ENCODE measurements at places on chromosomes 11 and 22.

DNA sequence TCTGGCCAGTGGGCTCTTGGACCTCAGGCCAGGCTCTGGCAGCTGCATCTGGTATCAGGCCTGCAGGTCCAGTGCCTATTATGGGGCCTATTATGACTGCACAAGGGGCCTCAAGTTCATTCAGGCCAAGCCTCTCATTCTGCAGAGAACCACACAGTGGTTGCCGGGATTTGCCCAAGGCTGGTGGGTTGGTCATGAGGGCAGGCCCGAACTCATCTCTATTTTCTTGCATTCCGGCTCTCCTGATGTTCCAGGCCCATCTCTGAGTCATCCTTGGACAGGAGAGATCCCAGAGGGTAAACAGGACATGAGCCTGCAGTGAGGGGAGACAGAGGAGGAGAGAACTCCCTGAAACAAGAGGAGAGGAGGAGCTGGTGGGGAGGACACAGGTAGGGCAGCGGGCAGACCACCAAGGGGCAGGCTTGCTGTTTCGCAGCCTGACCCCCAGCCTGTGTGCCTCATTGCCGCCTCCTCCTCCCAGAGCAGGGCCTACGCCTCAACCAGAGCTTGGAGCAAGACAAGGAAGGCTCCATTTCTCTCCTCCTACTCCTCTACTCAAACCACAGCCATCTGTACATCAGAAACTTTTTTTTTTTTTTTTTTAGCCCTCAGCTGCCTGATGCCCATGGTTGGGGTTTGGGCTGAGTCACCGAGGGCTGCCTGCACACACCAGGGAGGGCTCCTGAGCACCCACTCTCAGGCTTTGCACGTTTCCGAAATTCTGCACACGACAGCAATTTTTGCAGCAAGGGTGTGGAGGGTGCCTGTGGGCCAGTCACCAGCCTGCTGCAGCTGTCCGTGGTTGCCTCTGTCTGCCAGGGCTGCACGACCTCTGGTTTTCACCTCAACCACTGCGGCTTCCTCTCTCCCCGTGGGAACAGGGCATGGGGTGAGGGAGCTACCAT, 12.7 kb upstream of the TREH start:
- DNase-seq = peak; percentile 26

DNA sequence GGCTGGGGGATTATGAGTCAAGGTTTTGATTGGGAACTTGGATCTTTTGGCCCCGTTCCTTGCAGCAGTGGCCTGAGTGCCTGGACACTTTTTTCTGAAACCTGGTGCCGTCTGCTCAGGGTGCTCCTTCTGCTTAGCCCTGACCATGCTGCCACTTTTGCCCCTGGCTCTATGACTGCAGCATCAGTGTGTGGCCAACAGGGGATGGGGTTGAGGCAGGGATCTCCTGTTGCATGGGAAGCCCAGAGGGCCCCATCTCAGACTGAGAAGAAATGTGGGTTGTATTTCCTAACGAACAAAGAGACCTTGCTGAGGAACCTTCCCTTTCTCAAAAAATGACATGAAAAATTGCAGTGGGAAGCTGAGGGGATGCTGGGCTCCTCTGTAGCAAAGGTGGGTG, 18.7 kb downstream of the POU2F3 start:
- no peak for DNase-seq

DNA sequence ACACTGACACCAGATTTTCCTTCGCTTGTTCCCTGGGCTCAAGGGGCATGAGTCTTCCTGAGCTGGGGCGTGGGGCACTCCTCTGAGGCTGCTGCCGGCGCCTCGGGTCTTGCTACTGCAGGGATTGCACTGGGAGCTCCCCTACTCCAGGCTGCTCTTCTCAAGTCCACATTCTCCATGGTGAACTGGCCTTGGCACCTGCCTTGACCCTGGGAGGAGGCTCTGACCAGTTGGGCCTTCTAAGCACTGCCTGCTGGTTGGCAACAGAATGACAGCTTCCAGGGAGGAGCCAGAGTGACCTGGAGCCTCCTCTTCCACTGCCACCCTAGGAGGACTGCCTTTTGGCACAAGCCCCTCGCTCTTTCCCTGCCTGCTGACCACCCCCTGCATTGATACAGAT, 9.5 kb downstream of the FREY1 start:
- no peak for DNase-seq

GRCh38 chr11:69044111-69045013, 4.4 kb upstream of the TPCN2 start:
- peak; percentile 21 for DNase-seq

GRCh38 chr11:76217653-76218160, 11.4 kb upstream of the WNT11 start:
- DNase-seq = no peak

- DNase-seq = no peak
Measured at GRCh38 chr22:22086501-22087158, 104.0 kb upstream of the TOP3B start.

DNA sequence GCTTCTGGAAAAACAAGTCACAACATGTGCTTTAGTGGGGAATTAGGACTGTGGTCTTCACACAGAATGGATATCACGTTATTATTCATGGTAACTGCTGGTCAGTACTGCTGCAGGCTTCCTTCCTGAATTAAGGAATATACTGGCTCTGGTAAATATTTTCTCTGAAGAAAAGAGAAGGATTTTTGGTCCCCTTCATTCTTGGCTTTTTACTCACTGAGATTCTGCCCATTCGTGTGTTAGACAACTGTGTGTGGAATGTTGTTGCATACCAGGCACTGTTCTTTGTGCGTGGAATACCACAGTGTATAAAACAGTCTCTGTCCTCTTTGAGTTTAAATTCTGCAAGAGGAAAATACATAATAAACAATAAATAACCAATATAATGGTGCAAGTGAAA, 80.3 kb downstream of the ALX4 start:
- no peak for DNase-seq

GRCh38 chr11:108826136-108826535, 161.3 kb downstream of the DDX10 start:
- no peak for DNase-seq

- DNase-seq = no peak
Measured at GRCh38 chr11:1241706-1242105, 18.8 kb downstream of the MUC5B start.

GRCh38 chr11:103872748-103873147, 163.7 kb upstream of the DDI1 start:
- no peak for DNase-seq

GRCh38 chr11:69489031-69489745, 7.7 kb downstream of the LINC01488 start:
- no peak for DNase-seq

DNA sequence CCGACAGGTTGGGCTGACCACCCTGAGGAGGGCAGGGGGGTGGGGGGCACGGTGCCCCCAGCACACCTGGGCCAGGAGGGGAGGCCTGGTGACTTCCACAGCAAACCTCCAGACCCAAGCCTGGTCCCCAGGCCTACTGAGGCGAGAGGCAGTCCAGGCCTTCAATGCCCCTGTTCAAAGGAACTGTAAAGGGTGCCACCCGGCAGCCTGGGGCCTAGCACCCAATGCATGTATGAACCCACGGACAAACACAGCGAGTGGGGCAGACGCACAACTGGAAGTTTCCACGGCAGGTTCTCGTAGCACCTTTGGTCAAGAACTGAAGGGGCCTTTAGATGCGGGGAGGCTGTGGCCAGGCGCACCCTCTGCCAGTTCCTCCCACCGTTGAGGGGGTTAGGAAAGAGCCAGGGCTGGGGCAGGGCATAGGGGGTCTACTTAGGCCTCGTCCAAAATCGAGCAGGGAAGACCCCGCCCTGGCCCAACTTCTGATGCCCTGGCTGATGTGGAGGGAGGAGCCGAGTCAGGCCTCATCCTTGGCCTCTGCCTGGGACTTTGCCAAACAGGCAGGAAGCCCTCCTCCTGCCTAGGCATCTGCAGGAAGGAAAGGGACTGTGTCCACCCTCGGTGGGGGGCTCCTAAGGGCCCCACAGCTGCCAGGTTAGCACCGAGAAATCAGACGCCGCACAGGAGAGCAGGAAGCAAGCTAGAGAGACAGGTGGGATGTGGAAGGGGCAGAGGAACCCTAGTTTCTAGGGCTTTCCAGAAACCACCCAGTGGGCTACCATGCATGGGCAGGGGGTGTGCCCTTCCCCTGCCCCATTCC, 6.6 kb downstream of the CBX6 start:
- DNase-seq = no peak

DNA sequence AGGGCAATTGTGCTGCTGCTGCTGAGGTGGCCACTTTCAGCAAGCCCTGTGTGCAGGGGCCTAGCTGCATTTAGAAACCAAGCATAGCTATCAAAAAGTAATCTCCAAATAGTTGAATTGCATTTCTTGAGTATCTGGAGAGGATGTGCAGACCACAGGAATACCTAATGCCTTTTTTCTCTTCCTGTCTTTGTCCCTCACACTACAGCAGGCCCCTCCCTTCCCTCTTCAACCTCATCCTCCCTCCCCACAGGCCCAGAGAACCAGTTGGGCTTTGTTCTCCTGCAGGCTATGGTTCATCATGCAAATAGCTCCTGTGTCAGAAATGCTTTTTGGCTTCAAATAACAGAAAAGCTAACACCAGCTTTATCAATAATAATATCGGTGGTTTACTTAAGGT, 47.7 kb downstream of the DKK3 start:
- DNase-seq = no peak

DNA sequence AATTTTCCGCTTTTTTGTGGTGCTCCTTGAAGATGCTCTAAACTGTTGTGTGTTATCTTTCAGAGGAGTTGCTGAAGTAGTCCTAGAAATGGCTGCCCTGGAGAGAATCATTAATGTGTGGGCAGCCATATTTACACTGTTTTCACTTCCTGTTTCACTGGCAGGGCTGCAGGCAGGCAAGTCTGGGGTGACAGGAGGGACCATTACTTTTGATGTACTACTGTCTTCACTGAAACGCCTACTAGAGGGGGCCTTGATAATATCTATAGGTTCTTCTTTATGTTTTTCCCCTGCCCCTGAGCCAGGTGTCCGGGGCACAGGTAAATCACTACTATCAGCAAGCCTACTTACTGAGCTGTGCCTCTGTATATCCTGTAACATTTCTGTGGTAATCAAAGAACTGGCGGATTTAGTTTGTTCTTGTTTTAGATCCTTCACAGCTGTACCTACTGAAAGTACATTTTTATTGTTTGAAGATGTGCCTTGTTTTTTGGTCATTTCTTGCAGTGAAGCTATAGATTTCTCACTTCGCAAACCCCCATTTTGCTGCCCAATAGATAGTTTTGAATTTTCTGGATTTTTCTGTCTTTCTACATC, 39.7 kb downstream of the ACAT1 start:
- DNase-seq = no peak

DNA sequence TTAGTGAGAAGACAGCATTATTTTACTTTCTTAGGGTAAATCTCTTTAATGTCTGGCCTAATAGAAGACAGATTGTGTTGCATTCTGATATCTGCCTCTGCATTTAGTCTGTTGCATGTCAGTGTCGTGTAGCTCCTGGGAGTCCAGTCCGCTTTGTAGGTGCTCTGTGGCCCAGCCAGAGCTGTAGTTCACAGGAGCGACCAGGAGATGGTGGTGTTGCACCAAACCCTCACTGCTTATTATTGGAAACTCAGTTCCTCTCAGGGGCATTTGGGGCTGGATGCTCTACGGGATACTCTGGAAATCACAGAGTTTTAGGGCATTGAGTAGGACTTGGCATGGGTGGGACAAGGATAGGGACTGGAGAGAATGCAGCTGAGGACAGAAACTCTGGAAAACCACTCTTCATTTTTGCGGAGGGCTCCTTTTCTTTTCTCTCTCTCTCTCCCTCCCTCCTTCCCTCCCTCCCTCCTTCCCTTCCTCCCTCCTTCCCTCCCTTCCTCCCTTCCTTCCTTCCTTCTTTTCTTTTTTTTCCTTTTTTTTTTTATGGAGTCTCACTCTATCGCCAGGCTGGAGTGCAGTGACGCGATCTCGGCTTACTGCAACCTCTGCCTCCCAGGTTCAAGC, 21.7 kb downstream of the MIAT start:
- DNase-seq = peak; percentile 17

- DNase-seq = no peak
Measured at GRCh38 chr11:93537767-93538261, 5.4 kb downstream of the SMCO4 start.

DNA sequence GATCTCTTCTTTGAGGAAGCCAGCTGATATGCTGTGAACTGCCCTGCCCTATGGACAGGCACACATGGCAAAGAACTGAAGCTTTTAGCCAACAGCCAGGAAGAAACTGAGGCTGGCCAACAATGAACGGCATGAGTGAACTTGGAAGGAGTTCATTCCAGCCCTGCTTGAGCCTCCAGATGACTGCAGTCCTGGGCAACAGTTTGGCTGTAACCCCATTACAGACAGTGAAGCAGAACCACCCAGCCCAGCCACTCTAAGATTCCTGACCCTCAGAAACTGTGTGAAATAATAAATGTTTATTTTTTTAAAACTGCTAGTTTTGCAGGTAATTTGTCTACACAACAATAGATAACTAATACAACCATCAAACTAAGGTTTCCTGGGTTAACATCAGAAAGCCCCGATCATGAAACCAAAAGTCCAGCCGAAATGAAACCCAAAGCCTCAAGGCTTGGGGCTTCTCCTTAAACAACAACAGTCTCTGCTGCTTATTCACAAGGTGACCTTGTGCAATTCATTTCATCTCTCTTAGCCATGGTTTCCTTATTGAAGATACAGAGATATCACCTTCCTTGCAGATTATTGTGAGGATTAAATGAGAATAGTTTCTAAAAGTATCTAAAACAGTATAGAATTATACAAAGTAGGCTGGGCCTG, 31.4 kb downstream of the PAK1 start:
- DNase-seq = no peak

DNA sequence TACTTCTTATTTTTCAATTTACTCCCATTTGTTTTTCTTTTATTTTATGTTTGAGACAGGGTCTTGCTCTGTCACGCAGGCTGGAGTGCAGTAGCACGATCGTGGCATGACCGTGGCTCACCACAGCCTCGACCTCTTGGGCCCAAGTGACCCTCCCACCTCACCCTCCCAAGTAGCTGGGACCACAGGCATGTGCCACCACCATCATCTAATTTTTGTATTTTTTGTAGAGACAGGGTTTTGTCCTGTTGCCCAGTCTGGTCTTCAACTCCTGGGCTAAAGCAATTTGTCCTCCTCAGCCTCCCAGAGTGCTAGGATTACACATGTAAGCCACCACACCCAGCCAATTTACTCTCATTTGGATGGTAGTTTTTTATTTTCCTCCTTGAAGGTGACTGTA, 679.3 kb upstream of the CCDC179 start:
- peak; percentile 12 for DNase-seq
